ENCODE measurements at places on chromosomes 16 and 17.

GRCh38 chr16:81496742-81497141, 52.1 kb downstream of the CMIP start:
- no peak for DNase-seq

GRCh38 chr16:11528053-11528452, 58.7 kb downstream of the LITAF start:
- DNase-seq, result no peak

DNA sequence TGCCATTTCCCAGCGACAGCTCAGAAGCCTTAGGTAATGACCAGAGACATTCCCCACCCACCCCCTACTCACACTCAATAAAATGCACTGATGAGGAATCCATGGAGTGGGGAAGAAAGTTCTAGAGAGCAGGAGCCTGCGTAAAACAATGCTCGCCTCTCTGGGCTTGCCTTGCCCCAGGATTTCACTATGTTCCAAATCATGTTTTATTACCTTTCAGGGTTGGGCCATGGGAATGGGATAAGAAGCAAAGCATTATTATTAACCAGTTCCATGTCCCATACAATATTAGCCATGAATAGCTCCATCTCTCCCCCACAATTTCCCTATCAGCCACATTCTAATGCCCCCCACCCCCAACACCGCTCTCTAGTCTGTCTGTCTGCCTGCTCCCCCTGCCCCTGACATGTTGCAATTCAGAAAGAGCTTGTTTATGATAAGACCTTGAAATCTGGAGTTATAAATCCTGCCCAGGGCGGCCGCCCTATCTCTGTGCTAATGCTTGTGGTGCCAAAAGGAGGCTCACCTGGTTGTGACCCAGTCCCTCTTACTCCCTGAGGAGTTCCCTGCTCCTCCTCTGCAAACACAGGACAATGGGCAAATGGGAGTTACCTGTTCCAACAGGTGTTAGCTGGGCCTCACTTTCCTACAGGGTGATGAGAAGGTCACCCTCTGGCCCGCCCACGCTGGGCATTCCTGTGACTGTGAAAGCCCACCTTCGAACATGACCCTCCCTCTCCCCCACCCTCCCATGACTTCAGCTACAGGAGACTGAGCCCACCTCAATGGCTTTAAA, 28.0 kb upstream of the DDX52 start:
- DNase-seq, result no peak

GRCh38 chr16:83066881-83067280, 440.1 kb downstream of the CDH13 start:
- DNase-seq, result no peak

GRCh38 chr17:81508639-81509206, 3.9 kb downstream of the ACTG1 start:
- no peak for DNase-seq

GRCh38 chr17:76382351-76382802, 2.0 kb upstream of the SPHK1 start:
- no peak for DNase-seq

GRCh38 chr16:81707411-81708265, 71.5 kb upstream of the PLCG2 start:
- DNase-seq, result no peak

GRCh38 chr16:65831903-65832666, 534.4 kb upstream of the CDH5 start:
- no peak for DNase-seq

GRCh38 chr16:4460936-4461249, 13.5 kb downstream of the NMRAL1 start:
- no peak for DNase-seq

GRCh38 chr16:18942061-18942460, 15.9 kb upstream of the SMG1 start:
- no peak for DNase-seq

GRCh38 chr17:4444782-4445473, 11.2 kb downstream of the SPNS3 start:
- DNase-seq, result no peak

GRCh38 chr17:80205811-80206210, 14.3 kb downstream of the SGSH start:
- DNase-seq, result no peak

Data from activated CD4-positive, alpha-beta T cell treated with anti-CD3 and anti-CD28 coated beads, Interleukin-2, amount 10 ng/mL, durations not matched to agents 24 days and 14 days (primary cell).